ENCODE measurements at places on chromosomes 1 and 21.

DNA sequence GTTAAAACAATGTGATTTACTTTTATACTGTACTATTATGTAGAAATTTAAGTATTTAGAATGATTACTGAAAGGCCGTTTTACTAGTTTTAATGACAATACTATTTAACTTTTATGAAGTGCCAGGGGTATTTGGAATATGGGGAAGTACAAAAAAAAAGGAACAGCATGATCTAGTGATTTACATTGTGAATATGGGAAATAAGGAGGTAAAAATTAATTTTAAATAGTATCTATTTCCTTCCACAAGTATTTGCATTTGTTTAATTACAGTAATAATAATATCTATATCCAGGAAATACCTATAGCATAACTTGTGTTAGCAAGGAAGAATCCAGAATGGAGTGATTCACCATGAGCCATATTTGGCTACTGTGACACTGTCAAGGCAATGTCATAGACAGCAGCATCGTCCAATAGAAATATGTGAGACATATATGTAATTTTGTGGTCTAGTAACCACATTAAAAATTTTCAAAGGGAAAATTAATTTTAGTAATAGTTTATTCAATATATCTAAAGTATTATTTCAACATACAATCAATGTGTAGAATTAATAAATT, 22.0 kb downstream of the CNST start:
- DNase-seq = peak; percentile 45

GRCh38 chr1:20184481-20184900, 1.4 kb upstream of the UBXN10 start:
- DNase-seq = no peak

GRCh38 chr1:205704903-205705302, 24.6 kb upstream of the SLC45A3 start:
- no peak for DNase-seq

DNA sequence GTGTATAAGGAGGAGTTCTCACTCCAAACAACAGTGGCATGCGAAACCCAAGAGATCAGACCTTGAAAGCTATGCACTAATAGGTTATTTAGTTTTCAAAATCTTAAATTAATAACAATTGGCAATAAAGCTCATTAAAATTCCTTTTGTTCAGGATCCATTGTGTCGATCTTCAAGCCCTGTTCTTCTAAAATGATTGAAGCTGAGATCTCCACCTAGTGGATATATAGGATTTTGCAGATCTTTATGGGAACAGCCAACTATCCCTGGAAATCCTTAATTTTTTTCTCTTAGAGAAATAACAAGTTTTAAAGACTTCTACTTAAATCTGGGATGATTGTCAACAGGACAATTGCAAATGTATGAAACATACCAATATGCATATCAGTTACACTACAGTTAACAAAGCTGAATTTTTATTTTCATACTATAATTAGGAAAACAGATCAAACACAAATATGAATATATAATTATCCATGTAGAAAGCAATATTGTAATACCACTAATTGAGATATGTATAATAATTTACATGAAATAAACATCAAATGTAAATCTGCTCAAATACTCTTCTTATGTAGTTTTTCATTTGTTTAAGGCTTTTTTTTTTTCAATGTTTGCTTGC, 43.3 kb downstream of the LRRC53 start:
- DNase-seq = peak; percentile 51

- DNase-seq = peak; percentile 94
These were observed 105.3 kb upstream of the HNRNPU start for GRCh38 chr1:244969355-244970235.

GRCh38 chr1:111776391-111776790, 20.7 kb downstream of the DDX20 start:
- DNase-seq = peak; percentile 61

- no peak for DNase-seq
These were observed 160.5 kb upstream of the HMCN1 start for GRCh38 chr1:185573677-185574076.

GRCh38 chr1:217407534-217408001, 223.3 kb downstream of the GPATCH2 start:
- DNase-seq = no peak

DNA sequence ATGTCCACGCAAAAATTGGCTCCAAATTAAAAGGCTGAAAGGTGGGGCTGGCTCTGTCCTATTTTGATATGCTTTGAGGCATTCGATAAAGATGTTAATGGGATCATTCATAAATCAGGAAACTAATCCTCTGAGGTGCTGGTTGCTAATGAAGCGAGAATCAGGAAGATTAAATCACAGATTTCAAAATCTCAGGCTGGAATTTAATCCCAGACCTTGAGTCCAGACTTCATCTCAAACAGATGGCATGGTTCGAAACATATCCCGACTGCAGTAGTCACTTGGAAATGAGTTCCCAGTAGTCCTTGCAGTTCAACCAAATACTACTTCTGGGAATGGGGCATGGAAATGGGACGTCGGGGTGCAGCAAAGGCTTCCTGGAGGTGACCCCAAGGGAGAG, 4.5 kb upstream of the KLF17 start:
- no peak for DNase-seq

- DNase-seq = no peak
These were observed 437.2 kb upstream of the DAB1 start for GRCh38 chr1:57860931-57861565.

DNA sequence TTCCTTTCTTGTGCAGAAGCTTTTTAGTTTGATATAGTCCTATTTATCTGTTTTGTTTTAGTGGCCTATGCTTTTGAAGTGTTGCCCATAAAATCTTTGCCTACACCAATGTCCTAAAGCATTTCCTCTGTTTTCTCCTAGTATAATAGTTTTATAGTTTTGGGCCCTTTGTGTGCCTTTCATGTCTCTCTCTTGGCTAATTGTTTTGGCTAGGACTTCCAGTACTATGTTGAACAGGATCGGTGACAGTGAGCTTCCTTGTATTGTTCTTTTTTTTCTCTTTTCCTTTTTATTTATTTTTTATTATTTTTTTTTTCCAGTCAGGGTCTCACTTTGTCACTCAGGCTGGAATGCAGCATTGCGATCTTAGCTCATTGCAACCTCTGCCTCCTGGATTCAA, 47.0 kb upstream of the WARS2 start:
- no peak for DNase-seq

GRCh38 chr1:57826535-57826934, 402.7 kb upstream of the DAB1 start:
- no peak for DNase-seq

- DNase-seq = no peak
These were observed 1409.4 kb downstream of the MRPL39 start for GRCh38 chr21:24197923-24198322.

DNA sequence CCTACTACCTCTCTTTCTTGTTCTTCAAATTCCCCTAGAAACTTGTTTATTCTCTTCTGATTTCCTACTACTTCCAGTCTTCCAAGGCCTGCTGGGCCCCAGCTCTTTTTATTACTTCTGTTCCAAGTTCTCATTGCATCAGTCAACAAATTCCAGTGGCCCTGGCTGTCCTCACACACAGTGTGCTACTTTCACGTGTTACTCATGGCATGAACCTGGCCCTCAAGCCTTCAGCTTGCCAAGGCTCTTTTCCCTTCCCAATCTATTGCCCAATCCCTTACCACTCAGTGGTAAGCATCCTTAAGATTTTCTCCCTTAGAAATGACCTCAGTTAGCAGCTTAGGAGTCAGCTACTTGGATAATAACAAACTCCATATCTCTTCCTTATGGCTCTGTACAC, 613.5 kb downstream of the LMO4 start:
- peak; percentile 87 for DNase-seq

DNA sequence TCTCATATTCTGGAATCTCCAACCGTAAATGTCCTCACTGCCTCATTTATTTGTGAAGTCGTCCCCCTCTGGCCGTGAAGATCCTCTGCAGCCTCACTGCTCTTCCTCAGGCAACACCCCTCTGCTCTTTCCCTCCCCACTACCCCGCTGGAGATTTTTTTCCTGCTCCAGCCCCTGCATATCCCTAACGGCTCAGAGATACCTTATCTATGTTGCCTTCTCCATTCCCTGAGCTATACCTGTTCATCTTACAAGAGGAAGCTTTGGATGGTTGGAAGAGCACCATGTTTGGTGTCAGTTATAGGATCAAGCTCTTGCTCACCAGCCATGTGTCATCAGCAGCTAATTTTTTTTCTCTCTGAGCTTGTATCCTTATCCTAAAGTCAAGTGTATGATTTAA, 26.4 kb downstream of the LRRC8B start:
- no peak for DNase-seq

GRCh38 chr21:40622531-40622930, 224.4 kb downstream of the DSCAM start:
- DNase-seq = no peak

GRCh38 chr1:58982259-58982998, 198.6 kb upstream of the JUN start:
- peak; percentile 49 for DNase-seq

DNA sequence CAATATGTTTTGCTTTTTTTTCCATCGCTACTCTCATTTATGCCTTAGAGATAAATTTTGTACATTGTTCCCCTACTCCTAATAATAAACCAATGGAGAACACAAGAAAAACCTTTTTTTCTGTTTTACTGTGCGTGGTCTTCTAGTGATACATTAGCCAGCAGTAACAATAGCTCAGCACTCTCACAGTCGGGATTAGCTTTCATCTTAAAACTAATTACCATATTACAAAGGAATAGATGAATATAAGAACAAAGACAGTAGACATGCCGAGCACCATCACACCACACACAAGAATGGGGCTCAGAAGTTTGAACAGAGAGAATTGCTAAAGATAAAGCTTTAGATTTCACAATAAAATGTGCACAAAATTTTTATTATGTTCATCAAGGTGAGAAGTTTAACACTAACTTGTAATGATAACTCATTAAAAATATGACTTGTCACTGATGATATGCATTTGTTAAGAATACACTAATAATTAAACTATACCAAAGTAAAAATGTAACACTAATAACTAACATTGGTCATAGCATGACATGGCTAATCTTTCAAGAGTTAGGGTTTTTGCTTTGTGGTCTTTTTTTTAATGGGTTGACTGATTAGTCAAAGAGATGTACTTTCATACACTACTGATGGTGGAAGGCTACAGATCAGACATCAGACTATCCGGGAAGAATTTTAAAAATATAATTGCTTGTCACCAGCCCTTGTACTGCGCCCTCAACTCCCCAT, 61.8 kb downstream of the EXTL2 start:
- no peak for DNase-seq

GRCh38 chr1:45437323-45437722, 53.6 kb downstream of the TESK2 start:
- no peak for DNase-seq

GRCh38 chr1:165327538-165327937, 29.0 kb downstream of the LMX1A start:
- no peak for DNase-seq

DNA sequence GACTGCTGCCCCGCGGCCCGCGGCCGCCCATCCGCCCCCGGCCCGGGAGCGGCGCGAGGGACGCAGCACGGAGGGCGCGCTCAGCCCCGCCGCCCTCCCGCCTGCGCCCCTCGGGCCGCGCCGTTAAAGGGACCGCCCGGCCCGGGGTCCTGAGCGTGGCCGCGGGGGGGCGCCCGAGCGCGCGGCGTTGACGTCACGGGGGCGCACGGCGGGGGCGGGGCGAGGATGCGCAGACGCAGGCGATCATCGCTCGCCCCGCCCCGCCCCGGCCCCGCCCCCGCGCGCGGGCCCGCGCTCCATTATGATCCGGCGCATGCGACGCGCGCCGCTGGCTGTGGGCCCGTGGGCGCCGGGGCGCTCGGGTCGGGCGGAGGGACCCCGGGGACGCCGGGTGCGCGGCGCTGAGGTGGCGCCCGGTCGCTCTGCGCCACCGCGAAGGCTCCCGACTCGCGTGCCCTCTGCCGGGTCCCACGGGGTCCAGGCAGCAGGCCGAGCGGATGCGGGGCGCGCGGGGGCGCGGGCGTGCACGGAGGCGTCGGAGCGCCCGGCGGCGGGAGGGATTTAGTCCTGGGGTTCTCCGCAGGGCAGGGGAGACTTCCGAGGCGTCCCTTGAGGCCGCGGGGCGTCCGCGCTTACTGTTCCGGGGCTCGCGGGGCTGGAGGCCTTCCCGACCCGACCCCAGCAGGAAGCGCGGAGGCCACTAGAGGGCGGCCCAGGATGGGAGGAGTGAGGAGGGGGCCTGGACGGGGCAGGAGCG, at the start of gene DVL1:
Gene DVL1 (minus strand): TSS at position 163 of the 757 bp plus-strand sequence. CDS start 353 bp downstream, outside the sequence.
- peak; percentile 79 for DNase-seq

Measured in AG10803 (cell line).